A172 (cell line): ENCODE measurements at places on chromosomes 7 and 10. TPM values are rescaled to one million over a fixed set of nuclear protein-coding genes. Genes with fewer than 3 reads are reported as not detected.
A peak's percentile ranks its signal among the peaks of the same experiment; 100 is the strongest.

OGDHL gene
- total RNA-seq: 3.5 and 3.6 TPM in 2 replicates

GRCh38 chr10:129933456-129934092 lies 30.5 kb downstream of the EBF3 start:
- DNase-seq: no peak

JMJD1C gene
- 71.6 and 98.3 TPM in 2 replicates for total RNA-seq

GPR158 gene
- 7.1 and 7.3 TPM in 2 replicates for total RNA-seq

STAG3 gene
- total RNA-seq: 2.9 and 9.0 TPM in 2 replicates

FAS gene
- 16.0 and 17.2 TPM in 2 replicates for total RNA-seq

- DNase-seq: peak; percentile 36
Measured at GRCh38 chr10:7950981-7951847, 103.3 kb upstream of the GATA3 start.

TUBAL3 gene
- total RNA-seq: not detected in 2 replicates

- peak; percentile 77 for DNase-seq
Measured at GRCh38 chr10:76547352-76547972, 1090.1 kb downstream of the KCNMA1 start.

- no peak for DNase-seq
Measured at GRCh38 chr7:54485044-54485443, 57.1 kb upstream of the VSTM2A start.

DNA sequence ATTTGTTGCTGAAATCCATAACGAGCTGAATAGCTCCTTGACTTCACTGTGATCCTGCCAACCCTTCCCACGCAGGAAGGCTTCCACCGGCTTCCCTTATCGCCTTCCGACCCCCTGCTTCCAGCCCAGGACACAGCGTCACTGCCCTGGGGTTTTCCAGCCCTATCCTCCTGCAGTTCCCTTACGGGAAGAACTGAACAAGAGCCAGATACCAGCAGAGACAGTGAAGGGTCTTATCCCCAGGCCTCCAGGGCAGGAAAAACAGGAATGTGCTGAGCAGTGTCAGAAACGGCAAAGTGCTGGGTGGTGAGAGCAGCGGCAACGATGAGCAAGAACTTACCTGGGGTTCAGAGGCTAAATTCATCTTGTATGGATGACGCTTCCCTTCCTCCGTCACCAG lies 22.4 kb downstream of the PDLIM1 start:
- DNase-seq: peak; percentile 48

MINDY4 gene
- 7.1 and 7.6 TPM in 2 replicates for total RNA-seq
